Activated naive CD4-positive, alpha-beta T cell (primary cell): ENCODE measurements at places on chromosomes 2 and 18.

DNA sequence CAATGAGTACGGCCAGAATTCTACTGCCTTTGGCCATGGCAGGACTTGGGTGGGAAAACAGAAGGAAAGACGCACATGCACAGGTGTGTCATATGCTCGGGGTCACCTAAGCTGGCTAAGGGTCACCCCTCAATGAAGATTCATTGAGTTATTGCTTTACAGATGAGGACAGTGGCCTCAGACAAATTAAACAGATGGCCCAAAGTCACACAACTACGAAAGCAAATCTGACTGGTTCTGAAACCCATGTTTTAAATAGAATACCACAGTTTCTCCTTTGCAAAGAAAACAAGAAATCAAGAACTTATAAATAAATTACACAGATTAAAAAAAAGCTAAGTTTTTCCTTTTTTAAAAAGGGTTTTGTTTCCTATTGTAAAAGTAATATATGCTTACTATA lies 70.5 kb downstream of the ID2 start:
- no peak for DNase-seq

- DNase-seq: no peak
Measured at GRCh38 chr18:31206071-31206470, 43.4 kb upstream of the DSC1 start.

DNA sequence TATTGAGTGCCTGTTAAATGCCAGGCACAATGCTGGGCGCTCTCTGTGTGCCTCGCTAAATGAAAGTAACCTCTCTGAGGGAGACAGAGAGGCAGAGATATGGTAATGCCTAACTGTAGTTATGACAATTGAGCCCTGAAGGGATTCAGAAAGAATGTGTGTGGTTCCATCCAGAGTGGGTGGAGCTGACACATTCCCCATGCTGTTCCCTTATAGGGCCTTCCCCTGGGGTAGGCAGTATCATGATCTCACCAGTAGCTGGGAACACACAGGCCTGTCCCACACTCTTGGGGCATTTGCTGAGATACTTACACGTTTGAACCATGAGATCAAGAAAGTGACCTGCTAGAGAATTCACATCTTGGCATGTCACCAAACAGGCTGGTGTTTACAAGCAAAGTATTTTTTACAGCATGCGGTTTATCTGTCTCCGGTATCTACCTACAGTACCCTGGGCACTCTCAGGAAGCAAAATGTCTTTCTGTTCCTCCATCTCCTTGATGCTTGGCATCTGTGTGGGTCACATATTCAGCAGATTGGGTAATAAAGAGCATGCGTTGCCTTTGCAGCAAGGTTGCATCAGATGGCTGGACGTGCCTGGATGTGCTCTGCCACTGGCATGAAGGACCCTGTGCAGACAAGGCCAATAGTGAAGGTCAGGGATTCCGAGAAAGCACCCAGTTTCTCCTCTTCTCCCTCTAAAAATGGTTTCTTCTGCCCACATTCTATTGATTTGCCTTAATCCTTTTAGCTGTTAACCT lies 9.4 kb downstream of the CTIF start:
- no peak for DNase-seq

DNA sequence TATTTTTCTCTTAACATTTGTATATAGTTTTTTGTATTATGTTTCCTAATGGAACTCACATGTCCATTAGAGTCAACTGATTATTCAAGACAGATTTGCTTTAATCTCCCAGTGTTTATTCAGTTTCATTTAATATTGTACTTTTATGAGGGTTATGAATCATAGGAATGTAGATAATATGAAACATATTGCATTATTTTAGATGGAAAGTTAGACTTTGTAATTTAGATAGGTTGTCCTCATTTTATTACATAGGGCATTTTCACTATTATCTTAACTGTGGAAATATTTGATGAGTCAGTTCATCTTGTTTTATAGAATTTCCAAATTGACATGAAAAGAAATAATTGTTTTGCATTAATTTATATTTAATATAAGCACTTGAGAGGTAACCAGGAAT lies 240.8 kb downstream of the PLCL1 start:
- DNase-seq: no peak
